ENCODE measurements at places on chromosomes 16 and 17.
A peak's percentile ranks its signal among the peaks of the same experiment; 100 is the strongest.

DNA sequence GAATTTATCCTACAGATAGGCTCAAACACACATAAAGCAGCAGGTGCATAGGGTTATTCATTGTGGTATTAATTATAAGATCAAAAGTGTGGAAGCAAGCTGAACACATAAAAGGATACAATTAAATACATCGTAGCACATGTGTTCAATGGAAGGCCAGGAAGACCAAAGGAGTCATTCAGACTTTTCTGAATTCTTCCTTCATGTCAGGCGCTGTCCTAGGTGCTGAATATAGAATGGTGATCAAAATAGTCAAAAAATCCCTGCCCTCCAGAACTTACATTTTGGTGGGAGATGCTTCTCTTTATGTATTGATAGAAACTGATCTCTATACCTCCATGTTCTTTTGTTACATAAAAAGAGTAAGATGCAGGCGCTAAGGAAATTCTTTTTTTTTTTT, 439.0 kb upstream of the ASIC2 start:
- DNase-seq = no peak

DNA sequence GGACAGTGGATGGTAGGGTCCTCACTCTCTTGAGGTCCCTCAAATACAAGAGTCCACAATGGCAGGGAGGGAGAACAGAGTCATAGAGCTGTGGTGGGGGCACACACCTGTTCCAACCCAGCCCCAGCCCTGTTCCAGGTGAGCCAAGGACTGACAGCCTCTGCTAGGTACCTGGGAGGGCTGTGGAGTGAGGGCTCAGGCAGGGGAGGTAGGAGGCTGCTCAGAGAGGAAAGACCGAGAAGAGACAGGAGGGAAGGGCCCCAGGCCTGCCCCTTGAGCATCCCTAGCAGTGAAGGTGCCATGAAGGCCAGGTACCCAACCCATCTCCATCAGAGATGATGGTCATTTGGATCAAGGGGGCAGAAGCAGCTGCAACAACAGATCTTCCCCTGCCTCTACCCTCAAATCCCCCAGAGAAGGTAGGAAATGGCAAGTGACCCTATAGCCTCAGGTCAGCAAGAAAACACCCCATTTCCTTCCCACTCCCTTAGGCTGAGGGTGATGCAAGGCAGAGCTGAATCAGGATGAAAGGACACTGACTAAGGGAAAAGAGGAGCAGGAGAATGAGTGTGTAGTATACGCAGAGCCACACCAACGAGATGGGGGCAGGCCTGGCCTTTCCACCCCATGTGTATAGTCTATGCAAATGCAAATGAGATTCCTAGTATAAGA, 28.6 kb downstream of the CD300LG start:
- DNase-seq = no peak

DNA sequence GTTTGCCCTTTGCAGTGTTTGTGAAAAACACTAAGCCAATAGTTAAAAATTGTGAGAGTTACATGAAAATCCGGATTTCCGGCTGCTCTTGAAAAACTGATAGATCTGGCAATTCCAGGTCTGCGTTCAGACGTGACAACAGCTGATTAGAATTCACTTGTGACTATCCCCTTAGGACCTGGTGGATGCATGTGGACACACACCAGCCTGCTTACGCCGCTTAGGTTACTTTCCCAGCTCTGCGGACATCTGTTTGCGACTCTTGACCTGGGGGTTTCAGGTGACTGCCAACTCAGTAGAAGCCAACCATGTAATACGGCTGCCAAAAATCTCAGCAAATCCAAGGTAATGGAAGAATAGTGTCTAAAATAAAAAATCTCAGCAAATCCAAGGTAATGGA, 24.3 kb downstream of the VPS53 start:
- no peak for DNase-seq

DNA sequence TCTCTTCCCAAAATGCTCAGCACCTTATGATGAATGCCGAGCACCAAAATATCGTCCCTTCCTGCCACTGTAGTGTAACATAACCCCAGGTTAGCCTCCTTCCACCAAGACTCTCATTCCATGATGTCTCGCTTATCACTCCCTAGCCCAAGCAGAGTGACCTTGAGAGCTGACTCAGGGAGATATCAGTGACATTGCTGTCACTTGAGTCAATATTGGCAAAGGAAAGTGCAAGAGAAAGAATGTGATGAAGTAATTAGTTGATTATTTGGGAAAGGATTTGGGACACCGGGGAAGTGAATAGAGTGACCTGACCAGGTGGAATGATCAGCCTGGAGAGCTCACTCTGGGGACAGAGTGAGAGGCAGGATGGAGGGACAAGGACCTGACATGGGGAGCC, 2.6 kb upstream of the ANKFN1 start:
- DNase-seq = no peak

DNA sequence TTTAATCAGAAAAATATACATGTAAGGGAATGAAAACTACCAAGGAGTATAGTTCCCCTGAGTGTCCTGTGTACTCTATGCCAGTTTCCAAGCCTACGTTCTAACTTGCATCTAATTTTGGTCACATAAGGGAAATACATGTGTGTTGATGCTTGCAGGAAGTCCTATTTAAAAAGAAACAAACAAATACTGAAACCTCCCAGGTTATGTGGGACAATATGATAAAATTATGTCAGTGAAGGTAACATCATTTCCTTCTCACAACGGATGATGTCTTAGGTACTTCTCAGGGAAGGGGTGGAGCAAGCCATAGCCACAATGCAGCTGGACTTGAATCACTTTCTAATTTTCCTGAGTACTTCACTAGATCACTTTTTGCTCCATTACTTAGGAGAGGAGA, 115.9 kb downstream of the ZFHX3 start:
- no peak for DNase-seq

GRCh38 chr16:89691986-89692569, 5.6 kb downstream of the CDK10 start:
- no peak for DNase-seq

DNA sequence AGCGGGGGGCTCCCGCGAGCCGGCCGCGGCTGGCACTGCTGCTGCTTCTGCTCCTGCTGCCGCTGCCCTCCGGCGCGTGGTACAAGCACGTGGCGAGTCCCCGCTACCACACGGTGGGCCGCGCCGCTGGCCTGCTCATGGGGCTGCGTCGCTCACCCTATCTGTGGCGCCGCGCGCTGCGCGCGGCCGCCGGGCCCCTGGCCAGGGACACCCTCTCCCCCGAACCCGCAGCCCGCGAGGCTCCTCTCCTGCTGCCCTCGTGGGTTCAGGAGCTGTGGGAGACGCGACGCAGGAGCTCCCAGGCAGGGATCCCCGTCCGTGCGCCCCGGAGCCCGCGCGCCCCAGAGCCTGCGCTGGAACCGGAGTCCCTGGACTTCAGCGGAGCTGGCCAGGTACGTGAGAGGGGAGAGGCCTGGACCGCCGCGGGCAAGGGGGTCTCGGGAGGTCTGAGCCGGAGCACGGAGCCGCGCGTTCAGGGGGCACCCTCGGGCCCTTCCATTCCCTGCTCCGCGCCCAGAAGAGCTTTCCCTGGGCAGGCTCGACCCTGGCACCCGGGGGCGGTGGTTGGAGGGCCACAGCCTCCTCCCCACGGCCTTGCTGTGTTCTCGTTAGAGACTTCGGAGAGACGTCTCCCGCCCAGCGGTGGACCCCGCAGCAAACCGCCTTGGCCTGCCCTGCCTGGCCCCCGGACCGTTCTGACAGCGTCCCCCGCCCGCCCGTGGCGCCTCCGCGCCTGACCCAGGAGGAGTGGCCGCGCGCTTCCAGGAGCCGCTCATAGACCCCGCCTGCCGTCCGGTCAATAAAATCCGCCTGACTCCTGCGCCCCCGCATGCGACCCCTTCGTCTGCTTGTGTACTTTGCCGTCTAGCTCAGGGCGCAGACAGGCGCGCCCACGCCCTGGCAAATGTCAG, 591 bp downstream of the NPW start:
- no peak for DNase-seq

- no peak for DNase-seq
These were observed 2.5 kb downstream of the HOXB1 start for GRCh38 chr17:48528153-48528935.

- no peak for DNase-seq
These were observed 84.0 kb downstream of the TNRC6C start for GRCh38 chr17:78042542-78042941.

- no peak for DNase-seq
These were observed 39.4 kb upstream of the PHB1 start for GRCh38 chr17:49454050-49454449.

DNA sequence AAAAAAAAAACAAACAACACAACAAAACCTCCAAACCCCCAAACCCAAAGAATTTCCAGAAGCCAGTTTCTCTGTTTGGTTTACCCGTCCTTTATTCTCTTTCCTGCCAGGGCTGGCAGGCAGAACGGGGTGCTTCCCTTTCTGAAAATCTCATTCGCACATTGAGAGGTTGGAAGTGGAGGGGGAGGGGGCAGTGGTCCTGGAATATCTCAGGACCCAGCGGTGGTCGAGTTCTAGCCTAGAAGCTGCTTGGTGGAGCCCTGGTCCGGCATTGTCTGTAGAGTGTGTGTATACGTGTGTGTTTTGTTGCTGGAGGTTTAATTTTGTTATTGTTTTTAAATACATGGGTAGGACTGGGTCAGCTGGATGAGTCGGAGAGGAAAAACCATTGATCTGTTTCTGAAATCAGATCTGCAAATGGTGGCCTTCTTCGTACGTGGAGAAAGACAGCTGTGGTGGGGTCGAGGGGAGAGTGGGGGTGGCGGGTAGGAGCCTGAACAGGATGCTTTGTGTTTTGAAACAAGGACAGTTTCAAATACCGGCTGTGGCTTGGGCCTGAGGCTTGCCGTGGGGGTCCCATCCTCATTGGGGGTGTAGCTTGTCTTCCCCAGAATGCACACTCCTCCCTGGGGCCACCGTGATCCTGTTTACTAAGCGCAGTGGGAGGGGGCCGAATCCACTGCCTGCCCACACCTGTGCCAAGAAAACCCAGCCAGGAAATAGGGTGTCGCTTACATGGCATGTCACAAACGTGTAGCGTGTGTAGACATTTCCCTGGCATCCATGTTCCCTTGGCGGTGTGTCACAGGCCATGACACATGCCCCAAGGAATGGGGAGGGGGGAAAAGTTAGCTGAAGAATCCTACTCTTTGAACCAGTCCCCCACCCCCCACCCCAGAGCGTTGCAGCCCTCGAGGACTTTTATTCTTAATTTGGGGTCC, 1.6 kb downstream of the CMIP start:
- peak; percentile 51 for DNase-seq

DNA sequence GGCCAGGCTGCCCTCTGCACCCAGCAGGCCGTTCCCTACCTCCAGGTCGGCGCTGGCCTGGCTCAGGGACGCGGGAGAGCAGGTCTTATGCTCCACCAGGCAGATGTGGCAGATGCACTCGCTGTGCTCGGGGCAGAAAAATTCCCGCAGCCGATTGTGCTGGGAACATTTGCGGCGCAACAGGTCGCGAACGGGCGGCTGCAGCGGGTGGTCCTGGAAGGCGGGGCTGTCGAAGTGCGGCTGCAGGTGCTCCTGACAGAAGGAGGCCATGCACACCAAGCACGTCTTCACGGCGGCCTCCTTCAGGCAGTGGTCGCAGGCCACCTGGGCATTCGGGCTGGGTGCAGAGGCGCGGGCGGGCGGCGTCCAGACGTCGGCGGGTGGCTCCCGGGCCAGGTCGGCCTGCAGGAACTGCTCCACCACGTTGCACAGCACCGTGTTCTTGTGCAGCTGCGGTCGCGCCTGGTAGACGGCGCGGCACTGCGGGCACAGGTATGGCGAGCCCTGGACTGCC, 439 bp downstream of the TRIM25 start:
- peak; percentile 34 for DNase-seq

DNA sequence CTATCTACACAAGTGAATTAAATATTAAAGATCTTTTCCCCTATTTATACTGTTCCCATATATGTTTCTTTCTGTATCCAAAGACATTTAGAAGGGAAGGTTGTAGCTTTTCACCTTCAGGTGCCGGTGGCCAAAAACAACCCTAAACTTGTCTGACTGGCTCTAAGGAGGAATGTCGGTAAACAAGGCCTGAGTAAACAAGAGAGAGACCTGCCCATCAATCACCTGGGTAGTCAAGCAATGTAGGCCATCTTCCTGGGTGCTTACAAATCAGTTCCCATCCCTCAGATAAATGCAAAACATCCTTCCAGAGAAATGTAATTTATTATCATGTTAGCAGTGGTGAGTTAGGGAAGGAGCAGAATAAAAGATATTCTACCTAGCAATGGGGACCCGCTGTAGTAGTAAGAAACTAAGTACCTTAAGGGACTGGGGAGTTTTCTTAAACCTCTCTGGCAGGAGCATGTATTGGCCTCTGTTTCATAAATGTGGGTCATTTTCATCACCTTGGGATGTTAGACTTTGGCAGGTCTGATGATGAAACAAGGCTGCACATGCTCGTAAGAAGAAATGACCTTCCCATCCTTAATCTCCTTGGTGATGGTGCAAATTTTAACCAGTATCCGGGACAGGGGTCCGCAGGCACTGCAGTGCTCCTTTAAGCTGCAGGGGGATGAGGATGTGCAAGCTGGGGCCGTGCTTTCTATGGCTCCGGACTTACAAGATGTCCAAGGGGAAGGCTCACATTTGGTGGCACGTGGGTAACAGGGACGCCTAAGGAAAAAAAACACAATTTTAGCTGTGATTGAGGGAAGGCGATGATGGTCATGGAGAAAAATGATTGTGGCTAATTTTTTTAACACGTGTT, 8.4 kb downstream of the KRT39 start:
- DNase-seq = no peak

DNA sequence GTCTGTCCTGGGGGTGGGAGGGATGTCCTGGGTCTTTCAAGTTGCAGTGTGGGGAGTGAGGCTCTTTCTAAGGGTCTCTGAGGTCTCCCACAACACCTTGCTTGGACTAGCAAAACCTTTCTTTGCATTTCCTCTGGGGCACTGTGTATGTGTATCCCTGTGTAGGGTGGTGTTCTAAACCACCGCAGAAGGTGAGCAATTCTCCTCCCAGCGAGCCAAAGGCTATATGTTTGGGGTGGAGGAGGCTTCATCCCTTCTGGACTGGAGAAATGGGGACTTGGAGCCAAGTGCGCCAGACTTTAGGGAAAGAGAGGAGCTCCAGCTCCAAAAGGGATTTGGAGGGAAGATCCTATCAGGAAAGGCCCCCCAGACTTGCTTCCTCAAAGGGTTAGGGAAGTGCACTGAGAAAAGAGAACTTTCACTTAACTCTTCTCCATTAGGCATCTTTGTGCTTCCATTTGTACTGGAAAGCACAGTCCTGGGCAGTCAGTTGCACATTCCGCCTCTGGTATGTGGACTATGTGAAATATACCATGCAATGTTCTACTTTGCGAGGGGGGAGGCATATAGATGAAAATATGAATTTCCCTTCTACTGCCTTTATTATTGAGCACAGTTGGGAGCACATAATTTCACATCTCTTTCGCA, 18.9 kb upstream of the HOXB9 start:
- no peak for DNase-seq

DNA sequence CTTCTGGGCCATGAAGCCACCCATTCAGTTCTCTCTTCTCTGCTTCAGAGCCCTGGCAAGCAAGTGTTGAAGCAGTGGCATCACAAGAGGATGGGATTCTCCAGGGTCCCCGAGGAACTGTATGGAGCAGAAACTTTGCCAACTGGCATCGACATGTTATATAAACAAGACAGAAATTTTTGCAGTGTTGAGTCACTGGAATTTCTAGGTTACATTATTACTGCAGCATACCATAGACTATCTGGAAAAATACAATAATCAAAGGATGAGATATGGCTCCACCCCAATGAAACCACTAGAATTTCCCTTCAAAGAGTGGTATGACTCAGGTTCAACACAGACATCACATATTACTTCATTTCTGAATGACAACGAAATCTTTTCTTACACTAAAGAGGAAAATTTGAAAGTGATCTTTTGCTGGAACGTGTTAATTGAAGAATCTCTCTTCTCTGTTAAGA, 343.0 kb upstream of the DYNLRB2 start:
- peak; percentile 84 for DNase-seq
